NCI-H1092 treated with DMSO at 0.1 percent for 48 hours (cell line): ENCODE measurements at places on chromosomes 4 and X.

DNA sequence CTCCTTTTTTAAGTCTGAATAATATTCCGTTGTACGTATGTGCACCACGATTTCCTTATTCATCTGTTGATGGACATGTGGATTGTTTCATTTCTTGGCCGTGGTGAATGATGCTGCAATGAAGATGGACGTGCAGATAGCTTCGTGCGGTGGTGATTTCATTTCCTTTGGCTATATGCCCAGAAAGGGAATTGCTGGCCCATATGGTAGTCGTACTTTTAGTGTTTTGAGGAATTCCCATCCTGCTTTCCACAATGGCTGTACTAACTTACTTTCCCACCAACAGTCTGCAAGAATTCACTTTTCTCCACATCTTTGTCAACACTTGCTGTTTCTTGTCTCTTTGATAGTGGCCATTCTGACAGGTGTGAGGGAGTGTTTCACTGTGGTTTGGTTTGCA is 12.8 kb downstream of the ZFP42 start:
- no peak for DNase-seq

GRCh38 chr4:173504181-173504503 is 25.9 kb downstream of the HAND2 start:
- DNase-seq, result no peak

GRCh38 chrX:12447448-12448064 is 309.3 kb downstream of the FRMPD4 start:
- no peak for DNase-seq

DNA sequence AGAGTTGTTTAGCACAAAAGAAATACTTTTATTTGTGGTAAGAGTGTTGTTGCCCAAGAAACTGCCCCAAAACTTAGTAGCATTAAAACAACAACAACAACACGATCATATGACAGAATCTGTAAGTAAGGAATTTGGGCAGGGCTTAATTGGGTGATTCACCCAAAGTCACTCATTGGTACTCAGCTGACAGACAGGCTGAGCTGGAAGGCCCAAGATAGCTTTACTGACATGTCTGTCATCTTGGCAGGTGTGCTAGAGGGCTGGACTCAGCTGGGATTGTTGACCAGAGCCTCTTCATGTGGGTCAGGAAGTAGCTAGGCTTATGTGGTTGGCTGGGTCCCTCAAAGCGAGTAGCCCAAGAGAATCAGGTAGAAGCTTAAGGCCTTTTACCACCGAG is 52.3 kb downstream of the KIAA0232 start:
- no peak for DNase-seq

DNA sequence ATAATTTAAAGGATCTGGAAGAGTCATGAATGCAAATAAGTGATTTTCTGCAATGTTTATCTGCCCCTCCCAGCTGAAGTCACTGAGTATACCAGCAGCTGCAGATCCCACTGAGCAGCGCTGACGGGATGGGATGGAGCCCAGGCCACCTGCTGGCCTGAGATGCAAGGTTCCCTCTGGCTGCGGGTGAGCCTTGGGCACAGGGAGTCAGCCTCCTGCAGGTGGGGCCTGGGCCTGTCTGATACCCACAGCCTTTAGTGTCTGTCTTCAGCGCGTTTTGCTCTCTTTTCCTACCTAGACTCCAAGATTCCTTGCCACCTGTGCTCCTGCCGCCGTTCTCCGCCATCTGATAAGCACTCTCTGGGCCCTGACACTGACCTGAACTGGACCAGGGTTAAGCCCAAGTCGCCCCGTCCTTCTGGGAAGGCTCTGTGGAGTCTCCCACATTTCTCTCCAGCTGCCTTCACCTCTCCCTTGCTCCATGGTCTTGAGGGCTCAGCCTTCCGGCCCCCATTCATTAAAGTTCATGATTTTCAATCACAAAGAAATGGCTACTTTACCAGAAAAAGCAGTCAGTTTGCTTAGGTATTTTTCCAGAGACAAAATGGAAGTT is 223.1 kb upstream of the FAT1 start:
- peak; percentile 2 for DNase-seq

GRCh38 chrX:41686788-41687187 is 2.0 kb upstream of the GPR34 start:
- DNase-seq, result no peak
